ENCODE measurements at places on chromosomes 6 and 20. TPM values are rescaled to one million over a fixed set of nuclear protein-coding genes. Genes with fewer than 3 reads are reported as not detected.

- H3K27ac ChIP-seq = no peak overlapping the region
- H3K4me1 ChIP-seq = peaks cover 16% of the 10 kb centered on the region
- no peaks in the 10 kb centered on the region for H3K36me3 ChIP-seq
- no peak overlapping the region for H3K4me3 ChIP-seq
Measured at GRCh38 chr6:118789419-118789818, 104.5 kb upstream of the ASF1A start.

DNA sequence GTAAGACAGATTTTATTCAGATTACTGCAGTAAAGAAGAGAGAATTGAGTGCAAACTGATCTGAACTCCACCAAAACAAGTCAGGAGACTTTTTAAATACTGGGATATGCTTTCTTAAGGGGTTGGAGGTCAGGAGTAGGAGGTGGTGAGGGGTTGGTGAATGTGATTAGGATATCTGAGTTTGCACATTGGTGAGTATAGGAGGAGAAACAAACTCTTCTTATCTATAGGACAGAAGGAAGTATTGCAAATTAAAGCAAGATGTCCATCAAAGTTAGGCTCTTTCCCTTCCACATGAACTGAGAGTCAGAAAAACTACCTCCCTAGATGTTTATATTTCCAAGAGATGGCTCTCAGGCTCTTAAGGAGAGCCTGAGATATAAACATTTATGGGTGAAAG, 114.6 kb upstream of the HTR1E start:
- H3K36me3 ChIP-seq = no peaks in the 10 kb centered on the region
- no peak overlapping the region for H3K4me3 ChIP-seq
- no peaks in the 10 kb centered on the region for H3K4me1 ChIP-seq

DNA sequence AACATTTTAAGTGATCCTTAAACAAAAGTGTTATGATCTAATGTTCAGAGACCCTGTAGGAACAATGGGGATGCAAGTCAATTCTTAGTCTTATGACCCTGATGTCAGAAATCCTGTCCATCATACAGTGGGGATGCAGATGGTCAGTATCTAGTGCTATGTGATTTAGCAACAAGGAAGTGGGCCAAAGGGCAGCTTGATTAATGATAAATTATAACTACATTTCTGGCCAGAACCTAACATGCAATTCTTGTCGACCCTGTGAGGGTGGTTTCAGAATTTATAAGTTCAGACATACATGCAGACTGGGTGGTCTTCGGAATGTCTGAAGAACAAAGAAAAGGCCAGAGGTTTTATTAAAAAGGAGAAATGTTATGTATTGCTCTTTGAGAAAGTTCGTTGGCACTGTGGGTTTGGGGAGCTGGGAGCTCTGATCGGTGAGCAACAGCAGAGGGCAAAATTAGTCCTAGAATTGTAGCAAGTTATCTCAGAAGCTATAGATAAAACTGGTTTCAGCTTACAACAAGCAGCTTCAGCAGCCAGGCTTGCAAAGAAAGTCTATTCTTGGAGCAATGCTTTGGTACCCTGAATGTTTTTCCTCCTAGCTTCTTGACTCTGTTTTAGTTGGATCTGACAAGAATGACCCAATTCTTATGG, 50.8 kb downstream of the RPF2 start:
- no peak overlapping the region for H3K4me3 ChIP-seq
- H3K27me3 ChIP-seq = no peaks in the 10 kb centered on the region
- H3K4me1 ChIP-seq = peaks cover 9% of the 10 kb centered on the region
- DNase-seq = no peak

DNA sequence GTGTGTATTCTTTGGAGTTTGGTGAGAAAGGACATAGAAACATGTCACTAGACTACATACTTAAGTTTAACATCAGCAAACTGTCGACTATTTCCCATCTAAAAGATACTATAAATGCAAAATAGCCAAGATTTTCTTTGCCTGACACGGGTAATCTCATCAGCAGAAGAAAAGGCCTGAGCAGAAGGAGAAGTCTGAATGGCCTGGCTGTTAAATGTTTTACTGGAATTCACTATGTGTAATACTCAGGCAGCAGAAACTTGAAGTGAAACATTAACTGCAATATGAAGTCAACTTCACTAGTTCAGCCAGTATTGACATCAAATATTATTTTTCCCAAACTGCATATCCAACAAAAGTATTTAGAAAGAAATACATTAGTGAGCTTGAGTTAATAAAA, 6.4 kb upstream of the DSE start:
- no peak overlapping the region for H3K27ac ChIP-seq
- H3K4me3 ChIP-seq = no peak overlapping the region
- H3K27me3 ChIP-seq = no peaks in the 10 kb centered on the region
- no peaks in the 10 kb centered on the region for H3K4me1 ChIP-seq

DNA sequence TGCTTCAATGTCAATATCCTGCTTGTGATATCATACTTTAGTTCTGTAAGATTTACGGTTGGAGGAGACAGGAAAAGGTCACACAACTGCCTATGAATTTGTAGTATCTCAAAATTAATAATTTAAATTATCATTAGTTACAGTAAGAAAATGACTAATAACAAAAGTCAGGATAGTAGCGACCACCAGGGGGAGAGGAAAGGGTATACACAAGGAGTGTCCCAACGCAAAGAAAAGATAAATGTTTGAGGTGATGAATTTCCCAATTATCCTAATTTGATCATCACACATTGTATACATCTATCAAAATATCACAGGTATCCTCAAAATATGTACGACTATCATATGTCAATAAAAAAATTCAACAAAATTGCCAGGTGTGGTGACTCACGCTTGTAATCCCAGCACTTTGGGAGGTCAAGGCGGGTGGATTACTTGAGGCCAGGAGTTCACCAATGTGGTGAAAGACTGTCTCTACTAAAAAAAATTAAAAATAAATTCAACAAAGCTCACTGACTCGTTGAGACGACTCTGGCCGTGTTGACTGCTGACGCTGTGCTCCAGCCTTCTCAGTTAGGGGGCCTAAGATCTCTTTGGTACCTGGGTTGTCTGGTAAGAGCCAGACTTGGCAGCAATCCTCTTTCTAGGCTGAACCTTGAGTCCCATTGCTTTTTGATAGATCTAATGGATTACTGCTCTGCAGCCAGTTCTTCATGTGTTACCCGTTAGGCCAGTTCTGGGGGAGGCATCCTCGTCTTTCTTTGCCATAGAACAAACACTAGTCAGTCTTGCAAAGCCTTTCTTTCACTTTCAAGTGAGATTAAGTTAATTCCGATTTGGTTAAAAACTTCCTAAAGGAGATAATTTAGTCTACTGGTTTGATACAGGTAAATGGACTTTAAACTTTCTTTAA, 9.0 kb upstream of the OVOL2 start:
- H3K4me1 ChIP-seq = no peaks in the 10 kb centered on the region
- no peak overlapping the region for H3K27ac ChIP-seq
- DNase-seq = no peak

DNA sequence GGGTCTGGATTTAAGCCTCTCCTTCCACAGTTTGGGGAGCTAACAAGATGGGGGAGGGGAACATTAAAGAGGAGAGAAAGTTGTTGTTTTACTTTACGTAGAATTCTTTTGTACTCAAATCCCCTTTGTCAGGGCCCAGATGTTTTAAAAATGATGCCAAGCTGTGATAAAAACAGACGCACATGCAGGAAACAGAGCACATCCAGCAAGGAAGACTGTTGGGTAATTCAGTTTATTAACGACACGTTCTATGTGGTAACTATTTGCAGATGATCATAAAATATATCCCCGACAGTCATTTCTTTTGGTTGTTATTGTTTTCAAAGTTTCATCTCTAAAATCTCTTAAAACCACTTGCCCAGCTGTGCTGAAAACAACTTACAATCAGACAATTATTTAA, 307.0 kb upstream of the PRDM1 start:
- H3K36me3 ChIP-seq = no peaks in the 10 kb centered on the region
- no peak overlapping the region for H3K4me3 ChIP-seq
- no peak overlapping the region for H3K27ac ChIP-seq
- peak; percentile 61 for DNase-seq

DNA sequence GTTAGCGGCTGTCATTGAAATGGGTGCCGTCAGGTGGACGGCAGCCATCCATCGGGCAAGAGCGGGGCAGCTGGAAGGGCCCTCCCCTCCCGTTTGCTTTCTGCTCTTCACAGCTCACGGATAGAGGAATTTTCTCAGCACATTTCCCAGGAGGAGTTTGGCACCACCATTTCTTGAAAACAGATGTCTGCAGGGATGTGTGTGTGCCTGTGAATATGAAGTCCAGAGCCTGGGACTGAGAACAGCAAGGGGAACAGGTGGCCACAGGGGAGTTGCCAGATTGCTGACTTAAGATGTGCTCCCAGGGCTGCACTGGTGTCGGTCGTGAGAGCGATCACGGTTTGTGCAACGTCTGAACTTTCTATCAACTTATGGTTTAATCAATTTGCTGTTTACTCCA, 22.1 kb upstream of the ECI2 start:
- peak; percentile 29 for DNase-seq
- peaks cover 7% of the 10 kb centered on the region for H3K4me1 ChIP-seq
- H3K4me3 ChIP-seq = no peak overlapping the region

DNA sequence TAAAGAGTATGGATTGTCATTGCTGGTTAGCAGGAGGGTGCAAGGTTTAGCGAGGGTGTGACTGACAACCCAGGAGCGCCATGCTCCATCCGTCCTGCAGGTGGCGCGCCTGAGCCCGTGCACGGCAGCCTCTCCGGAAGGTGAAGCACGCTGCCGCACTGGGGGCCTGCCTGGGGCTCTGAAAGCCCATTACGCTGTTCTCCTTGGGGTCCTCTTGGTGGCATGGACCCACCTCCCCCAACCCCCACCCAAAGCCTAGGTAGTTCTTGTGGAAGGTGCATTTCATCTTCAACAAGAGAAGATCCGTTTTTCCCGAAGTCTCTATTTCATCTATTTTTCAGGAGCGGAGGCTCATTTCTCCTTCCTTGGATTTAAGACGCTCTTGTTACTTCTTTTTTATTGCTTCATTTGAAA, 197.4 kb upstream of the KCNG1 start:
- no peak overlapping the region for H3K27ac ChIP-seq
- no peak overlapping the region for H3K4me3 ChIP-seq
- H3K36me3 ChIP-seq = no peaks in the 10 kb centered on the region
- H3K27me3 ChIP-seq = peaks cover 33% of the 10 kb centered on the region
- H3K4me1 ChIP-seq = no peaks in the 10 kb centered on the region

- H3K27ac ChIP-seq = no peak overlapping the region
- DNase-seq = peak; percentile 30
- H3K4me3 ChIP-seq = no peak overlapping the region
- H3K36me3 ChIP-seq = peaks cover 2% of the 10 kb centered on the region
Measured at GRCh38 chr6:169618526-169619490, 83.0 kb downstream of the WDR27 start.

GRCh38 chr6:61887423-61887822, 398.6 kb downstream of the KHDRBS2 start:
- H3K27me3 ChIP-seq = no peaks in the 10 kb centered on the region
- no peaks in the 10 kb centered on the region for H3K4me1 ChIP-seq
- H3K27ac ChIP-seq = no peak overlapping the region
- no peaks in the 10 kb centered on the region for H3K36me3 ChIP-seq

DNA sequence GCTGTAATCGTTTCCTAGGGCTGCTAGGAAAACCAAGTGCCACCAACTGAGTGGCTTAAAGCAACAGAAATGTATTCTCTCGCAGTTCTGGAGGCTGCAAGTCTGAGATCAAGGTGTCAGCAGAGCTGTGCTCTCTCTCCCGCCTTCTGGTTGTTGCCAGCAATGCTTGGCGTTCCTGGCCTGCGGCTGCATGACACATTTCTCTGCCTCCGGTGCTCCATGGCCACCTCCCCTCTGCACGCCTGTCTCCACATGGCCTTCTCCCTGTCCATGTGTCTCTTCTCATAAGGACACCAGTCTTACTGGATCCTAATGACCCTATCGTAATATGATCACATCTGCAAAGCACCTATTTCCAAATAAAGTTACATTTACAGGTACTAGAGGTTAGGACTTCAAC, 91.7 kb upstream of the AKAP12 start:
- no peak overlapping the region for H3K27ac ChIP-seq
- H3K4me3 ChIP-seq = no peak overlapping the region
- H3K27me3 ChIP-seq = no peaks in the 10 kb centered on the region
- H3K4me1 ChIP-seq = peaks cover 8% of the 10 kb centered on the region
- no peaks in the 10 kb centered on the region for H3K36me3 ChIP-seq

DNA sequence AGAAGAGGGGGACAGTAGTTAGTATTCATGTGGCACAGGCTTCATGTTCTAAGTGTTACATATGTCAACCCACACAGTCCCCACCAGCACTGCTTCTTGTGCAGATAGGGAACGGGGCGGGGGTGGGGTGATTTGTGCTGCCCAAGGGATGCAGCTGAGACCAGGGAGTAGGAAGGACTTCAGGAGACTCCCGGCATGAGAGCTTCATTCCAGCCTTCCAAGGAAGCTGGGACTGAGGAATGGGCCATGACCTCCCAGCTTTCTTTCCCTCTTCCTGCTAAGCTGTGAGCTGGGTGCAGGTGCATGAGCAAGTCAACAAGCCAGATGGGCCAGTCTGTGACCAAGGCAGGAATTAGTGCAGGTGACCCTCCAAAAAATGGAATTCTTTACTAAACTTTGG, 9.2 kb downstream of the BEND3 start:
- H3K36me3 ChIP-seq = no peaks in the 10 kb centered on the region
- no peak for DNase-seq
- H3K27ac ChIP-seq = no peak overlapping the region
- H3K4me1 ChIP-seq = peaks cover 7% of the 10 kb centered on the region
- H3K27me3 ChIP-seq = no peaks in the 10 kb centered on the region

DNA sequence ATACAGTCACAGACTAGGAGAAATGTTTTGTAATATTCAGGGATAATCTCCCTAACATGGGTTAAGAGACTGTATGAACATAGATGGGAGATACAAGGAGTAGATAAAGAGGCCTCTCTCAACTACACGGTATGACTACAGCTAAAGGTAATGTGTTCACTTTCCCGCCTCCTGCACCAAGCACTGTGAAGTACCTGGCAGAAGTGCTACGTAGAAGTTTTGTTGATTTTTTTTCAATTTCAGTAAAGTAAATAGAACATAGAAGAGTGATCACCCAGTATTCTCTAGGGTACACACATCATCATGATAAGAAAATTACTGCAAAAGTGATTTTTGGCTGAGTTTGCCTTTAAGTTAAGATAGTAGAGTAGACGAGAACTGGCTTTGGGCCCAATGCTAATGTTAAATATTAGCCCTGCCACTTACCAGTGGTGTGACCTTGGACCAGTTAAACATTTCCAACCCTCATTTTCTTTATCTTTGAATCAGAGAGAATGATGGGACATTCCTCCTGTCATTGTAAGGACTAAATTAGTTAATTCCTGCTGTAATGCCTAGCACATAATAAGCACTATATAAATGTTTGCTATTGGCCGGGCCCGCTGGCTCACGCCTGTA, 183.6 kb downstream of the COL9A1 start:
- H3K4me3 ChIP-seq = no peak overlapping the region
- DNase-seq = no peak
- H3K36me3 ChIP-seq = no peaks in the 10 kb centered on the region
- H3K27me3 ChIP-seq = no peaks in the 10 kb centered on the region
- H3K27ac ChIP-seq = no peak overlapping the region

- no peak overlapping the region for H3K4me3 ChIP-seq
- DNase-seq = no peak
- H3K27ac ChIP-seq = no peak overlapping the region
- H3K36me3 ChIP-seq = peaks cover 50% of the 10 kb centered on the region
- H3K27me3 ChIP-seq = no peaks in the 10 kb centered on the region
- no peaks in the 10 kb centered on the region for H3K4me1 ChIP-seq
Measured at GRCh38 chr6:170545405-170545804, 7.7 kb downstream of the PSMB1 start.

Gene KCNK16
- polyA plus RNA-seq = 0.34 TPM

Gene BNIP5
- polyA plus RNA-seq = 0.29 TPM

Gene GGTLC1
- not detected for polyA plus RNA-seq

Gene AIF1
- polyA plus RNA-seq = 24.0 TPM

Gene TNXB
- 111 TPM for polyA plus RNA-seq

Gene SIRPA
- polyA plus RNA-seq = 25.1 TPM

Gene OTOR
- 0.08 TPM for polyA plus RNA-seq

Gene GPSM3
- 7.6 TPM for polyA plus RNA-seq

Gene SASH1
- 42.5 TPM for polyA plus RNA-seq

Gene TPBG
- 10.7 TPM for polyA plus RNA-seq

All from muscle of leg (tissue), 16 donors.